CD4-positive, alpha-beta T cell treated with Interleukin-15 for 1 hour (primary cell): ENCODE measurements at places on chromosomes 16 and 17.
A peak's percentile ranks its signal among the peaks of the same experiment; 100 is the strongest.

GRCh38 chr16:75862098-75862386 lies 135.8 kb upstream of the CPHXL start:
- DNase-seq = no peak

- DNase-seq = peak; percentile 51
These were observed 39.6 kb upstream of the MEOX1 start for GRCh38 chr17:43701318-43701743.

DNA sequence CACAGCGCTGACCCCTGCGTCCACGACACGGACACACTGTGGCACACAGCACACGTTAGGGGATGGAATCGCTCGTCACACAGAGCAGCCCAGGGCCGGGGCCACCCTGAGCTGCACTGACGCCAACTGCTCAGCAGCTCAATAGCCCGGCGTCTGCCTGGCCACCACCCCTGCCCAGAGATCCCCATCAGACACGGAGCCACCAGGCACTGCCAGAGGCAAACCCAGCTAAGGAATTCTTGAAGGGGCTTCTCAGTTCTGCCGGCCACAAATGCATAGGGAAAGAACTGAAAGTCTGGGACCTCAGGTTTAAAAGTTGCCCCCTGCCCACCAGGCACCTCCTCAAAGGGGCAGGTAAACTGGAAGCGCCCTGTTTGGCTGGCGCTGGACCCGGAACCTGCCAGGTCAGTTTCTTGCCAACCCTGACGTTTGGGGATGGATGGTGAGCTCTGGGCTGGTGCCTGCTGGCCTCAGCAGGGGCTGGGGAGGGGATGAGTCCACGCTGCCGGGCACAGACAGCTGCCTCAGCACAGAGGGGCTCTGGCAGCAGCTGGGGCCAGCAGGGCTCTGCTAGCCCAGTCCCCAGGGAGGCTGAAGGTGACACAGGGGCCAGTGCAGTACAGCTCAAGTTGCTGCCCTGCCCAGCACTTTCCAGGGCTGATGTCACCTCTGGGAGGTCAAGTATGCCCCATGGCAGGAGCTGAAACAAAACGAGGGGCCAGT lies 33.2 kb downstream of the TIMM22 start:
- no peak for DNase-seq

GRCh38 chr16:49556606-49557446 lies 183.2 kb downstream of the C16orf78 start:
- no peak for DNase-seq

DNA sequence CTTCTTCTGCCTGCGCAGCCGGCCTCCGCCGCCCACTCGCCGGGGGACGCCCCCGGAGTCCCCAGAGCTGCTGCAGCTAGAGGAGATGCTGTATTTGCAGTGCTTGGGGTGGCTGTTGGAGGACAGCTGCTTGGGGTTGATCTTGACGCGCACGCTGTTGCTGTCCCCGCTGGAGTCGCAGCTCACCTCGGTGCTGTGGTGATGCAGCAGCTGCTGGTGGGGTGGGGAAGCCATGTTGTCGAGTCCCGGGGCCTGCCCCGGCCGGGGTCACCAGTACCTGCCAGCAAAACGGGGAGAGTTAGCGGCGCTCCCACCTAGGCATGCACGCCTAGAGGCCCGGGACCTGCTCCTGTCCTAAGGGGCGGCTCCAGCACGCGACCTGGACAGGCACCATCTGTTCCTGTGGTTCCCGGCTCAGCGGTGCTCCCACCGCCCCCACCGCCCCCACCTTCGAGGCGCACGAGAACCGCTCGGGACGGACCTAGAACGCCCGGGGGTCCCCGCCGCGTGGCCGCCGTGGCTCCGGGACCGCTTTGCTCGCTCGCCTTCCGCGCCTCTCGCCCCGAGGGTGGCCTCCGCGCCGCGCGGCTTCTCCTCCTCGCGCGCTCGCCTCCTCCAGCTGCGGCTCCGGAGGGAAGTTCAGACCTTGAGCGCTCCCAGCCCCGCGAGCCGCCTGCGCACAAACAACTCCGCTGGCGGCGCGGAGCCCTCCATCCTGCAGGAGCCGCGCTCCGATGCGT lies 863 bp downstream of the ADCY9 start:
- peak; percentile 39 for DNase-seq

- peak; percentile 72 for DNase-seq
These were observed 139.4 kb downstream of the ZFHX3 start for GRCh38 chr16:72908362-72909167.

- DNase-seq = no peak
These were observed 194.1 kb upstream of the GSE1 start for GRCh38 chr16:85418978-85419491.

GRCh38 chr16:80113873-80114574 lies 426.8 kb upstream of the DYNLRB2 start:
- no peak for DNase-seq

DNA sequence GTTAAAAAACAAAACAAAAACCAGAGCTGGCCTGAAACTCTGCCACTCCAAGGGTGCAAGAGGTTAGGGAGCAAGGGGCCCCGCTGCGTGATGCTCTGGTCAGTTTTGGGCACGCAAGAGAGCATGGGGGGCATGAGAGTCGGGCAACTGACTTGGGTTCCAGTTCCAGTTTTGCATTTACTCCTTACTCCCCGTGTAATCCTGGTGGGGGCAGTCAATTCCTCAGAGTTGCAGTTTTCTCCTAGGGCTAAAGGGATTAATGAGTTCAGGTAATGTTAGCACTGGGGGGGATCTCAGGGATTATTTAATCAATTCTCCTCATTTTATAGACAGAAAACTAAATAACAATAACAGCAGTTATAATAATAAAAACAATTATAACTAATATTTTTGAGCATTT lies 72.9 kb upstream of the PMFBP1 start:
- no peak for DNase-seq

- DNase-seq = no peak
These were observed 135.9 kb downstream of the KATNIP start for GRCh38 chr16:27685807-27686206.

DNA sequence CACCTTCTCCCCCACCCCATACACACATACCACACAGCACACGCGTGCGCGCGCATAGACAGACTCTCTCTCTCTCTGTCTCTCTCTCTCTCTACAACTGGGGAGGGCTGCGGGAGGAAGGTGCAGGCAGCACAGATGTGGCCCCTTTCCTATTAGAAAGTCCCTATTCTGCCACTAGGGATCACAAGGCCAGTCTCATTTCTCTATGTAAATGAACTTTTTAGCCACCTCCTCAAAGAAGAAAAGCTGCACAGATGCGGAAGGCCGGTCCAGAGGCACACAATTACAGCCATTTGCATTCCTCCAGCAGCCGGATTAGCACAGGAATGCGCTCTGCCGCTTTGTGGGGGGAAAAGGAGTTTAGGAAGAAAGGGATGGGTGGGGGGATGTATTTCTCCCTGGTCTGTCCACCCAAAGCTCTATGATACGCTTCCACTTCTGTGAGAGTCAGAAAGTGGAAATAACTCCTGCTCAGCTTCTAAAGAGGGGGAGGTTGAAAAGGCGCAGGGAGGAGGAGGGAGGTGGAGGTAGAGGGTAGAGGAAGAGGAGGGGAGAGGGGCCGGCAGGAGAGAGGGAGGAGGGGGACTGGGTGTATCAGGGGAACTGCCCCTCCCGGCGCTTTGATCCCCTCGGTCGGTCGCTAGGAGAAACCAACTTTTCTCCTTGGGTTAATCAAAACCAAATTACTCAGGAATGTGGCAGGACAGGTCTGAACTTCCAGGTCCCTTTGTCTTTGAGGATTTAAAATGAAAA lies 11.7 kb downstream of the ZFHX3 start:
- DNase-seq = no peak

GRCh38 chr17:30225112-30225511 lies 10.4 kb downstream of the SLC6A4 start:
- DNase-seq = no peak

- DNase-seq = no peak
These were observed 262.3 kb downstream of the SOX9 start for GRCh38 chr17:72382971-72383722.

- DNase-seq = no peak
These were observed 244.1 kb downstream of the PHKB start for GRCh38 chr16:47705266-47705665.

GRCh38 chr17:39716073-39716818 lies 14.1 kb downstream of the MIEN1 start:
- DNase-seq = no peak

DNA sequence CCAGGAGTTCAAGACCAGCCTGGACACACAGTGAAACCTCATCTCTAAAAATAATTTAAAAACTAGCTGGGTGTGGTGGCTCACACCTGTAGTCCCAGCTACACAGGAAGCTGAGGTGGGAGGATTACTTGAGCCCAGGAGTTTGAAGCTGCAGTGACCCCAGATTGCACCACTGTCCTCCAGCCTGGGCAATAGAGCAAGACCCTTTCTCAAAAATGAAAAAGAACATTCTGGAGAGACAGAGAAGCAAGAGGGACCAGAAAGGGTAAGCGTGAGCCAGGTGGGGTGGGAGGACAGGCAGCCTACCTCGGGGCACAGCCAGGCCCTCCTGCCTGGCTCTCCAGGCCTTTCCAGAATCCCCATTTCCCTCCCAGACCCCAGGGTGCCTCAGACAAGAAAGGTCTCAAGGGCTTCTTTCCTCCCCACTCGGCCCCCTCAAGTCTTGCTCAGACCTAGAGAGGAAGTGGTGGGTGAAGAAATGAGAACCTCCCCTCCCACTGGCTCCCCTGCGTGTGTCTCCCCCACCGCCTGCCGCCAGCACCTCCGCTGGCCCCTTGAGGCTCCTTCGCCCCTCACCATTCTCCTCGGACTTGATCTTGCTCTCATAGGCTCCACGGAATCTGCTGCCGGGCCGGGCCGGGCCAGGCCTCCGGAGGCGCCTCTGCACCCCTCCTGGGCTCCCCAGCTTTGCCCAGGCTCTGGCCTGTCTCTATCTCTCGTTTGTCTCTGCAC lies 503 bp downstream of the C16orf54 start:
- peak; percentile 76 for DNase-seq

GRCh38 chr16:10539236-10539635 lies 41.2 kb downstream of the EMP2 start:
- DNase-seq = no peak

- no peak for DNase-seq
These were observed 14.2 kb downstream of the AXIN2 start for GRCh38 chr17:65547253-65547670.

DNA sequence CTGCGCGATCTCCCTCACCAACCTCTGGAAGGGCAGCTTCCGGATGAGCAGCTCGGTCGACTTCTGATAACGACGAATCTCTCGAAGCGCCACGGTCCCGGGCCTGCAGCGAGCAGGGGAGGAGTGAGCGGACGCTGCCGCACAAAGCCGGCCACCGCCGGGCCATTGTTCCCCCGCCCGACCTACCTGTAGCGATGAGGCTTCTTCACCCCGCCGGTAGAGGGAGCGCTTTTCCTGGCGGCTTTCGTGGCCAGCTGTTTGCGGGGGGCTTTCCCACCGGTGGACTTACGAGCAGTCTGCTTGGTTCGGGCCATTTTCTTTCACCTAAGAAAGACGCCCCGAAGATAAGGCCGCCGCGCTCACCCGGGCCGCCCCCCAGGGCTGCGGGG lies 5.8 kb upstream of the UNK start:
- no peak for DNase-seq
